ENCODE measurements at places on chromosomes 12 and 14.

- no peak for DNase-seq
Measured at GRCh38 chr14:84445486-84445885, 1084.5 kb upstream of the FLRT2 start.

GRCh38 chr12:3897371-3897971 lies 24.3 kb upstream of the PARP11 start:
- DNase-seq, result no peak

DNA sequence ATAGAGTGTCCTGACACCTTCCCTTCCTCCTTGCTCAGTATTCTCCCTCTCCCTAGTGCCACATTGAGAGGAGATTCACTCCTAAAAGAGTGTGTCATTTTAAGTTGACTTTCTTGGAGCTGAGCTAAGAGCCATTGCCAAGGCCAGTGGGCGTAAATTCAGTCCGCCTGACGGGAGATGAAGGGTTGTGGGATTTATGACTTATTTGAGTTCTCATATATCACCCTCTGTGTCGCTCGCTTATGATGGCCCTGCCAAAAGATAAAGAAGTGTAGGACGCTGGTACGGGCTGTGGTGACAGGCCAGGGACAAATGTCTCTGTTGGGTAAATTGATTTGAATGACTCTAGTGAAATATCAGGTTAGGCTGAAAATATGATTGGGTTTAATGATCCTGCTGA lies 867.4 kb downstream of the NRXN3 start:
- no peak for DNase-seq

GRCh38 chr12:56990648-56991318 lies 15.6 kb downstream of the ZBTB39 start:
- no peak for DNase-seq

DNA sequence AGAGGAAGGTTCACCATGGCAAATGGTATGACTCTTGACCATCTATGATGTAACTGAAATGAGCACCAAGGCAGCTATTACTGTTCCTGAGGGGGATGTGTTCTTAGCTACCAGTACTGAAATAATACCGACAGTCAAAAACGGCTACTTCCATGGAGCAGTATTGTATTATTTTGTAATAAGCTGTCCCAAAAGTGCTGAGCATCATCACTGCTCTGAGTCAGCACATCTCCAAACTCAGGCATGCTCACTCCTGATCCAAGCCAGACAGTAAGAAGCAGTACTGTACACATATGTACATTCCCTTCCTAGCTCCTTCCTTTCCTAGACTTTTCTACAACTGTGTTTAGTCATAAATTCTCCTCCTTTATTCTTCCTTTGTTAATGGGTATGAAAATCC lies 8.6 kb downstream of the VTI1B start:
- no peak for DNase-seq

DNA sequence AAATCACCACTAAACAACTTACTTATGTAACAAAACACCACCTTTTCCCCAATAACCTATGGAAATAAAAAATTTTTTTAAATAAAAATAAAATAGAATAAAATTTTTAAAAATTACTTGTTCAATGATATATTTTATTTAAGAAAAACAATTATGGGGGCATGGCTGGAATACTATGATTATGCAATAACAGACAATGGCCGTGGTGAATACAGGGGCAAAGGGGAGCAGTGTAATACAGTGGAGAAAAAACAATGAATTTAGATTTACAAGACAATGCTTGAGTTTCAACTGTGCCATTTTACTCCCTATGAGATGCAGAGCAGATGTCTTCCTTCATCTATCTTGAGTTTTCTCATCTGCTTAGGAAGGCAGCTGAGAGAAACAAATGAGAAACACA lies 72.9 kb downstream of the BLTP3B start:
- DNase-seq, result no peak

DNA sequence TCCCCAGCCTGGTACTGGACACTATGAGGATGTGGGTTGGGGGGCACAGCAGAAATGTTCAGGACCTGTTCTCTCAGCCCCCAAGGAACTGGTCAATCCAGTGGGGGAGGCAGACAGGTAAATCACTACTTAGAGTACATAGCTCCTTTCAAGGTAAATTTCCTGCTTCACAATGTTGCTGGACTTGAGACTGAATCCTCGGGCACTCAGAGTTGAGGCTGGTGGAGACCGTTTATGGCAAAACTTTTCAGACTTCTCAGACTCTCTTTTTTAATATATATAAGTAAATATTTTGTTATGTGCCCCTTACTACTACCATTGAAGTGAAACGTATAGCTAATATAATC lies 483 bp upstream of the SERPINA10 start:
- DNase-seq, result no peak

DNA sequence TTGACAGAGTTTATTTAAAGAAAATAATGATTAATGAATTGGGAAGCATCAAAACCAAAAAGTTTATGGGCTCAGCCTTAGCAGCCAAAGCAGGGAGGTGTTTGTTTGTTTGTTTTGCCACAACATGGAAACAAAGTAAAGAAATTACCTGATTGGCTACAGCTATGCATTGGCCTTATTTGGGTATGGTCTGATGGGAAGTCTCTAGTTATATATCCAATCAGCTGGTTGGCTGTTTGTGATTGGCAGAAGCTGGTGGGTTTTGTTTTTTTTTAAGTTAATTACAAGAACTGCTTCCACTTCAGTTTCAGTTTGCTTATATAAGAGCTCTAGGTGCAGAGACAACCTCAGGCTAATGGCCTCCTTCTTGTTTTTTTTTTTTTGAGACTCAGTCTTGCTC lies 4.6 kb upstream of the LEMD3 start:
- no peak for DNase-seq

GRCh38 chr12:81370456-81370855 lies 292.6 kb downstream of the ACSS3 start:
- no peak for DNase-seq

DNA sequence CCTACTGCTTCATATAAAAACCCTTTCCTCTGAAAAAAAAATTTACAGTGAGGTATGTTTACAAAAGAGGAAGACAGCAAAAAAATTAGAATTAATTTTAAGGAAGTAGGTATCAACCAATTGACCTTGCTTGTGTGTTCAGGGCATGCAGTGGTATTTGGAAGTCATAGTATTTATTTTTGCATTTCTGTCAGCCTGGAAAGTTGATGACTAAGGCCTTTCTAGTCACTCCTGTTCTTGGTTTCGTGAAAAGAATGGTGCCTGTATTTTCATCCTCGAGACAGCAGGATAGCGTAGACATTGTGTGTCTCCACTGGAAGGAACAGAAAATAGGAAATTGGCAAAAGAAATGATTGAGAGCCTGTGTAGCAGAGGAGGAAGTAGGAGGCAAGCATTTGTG lies 24.5 kb downstream of the SLC16A7 start:
- no peak for DNase-seq

GRCh38 chr14:102056694-102057442 lies 30.0 kb downstream of the HSP90AA1 start:
- DNase-seq, result no peak

- no peak for DNase-seq
Measured at GRCh38 chr12:26298785-26299621, 103.6 kb downstream of the SSPN start.

DNA sequence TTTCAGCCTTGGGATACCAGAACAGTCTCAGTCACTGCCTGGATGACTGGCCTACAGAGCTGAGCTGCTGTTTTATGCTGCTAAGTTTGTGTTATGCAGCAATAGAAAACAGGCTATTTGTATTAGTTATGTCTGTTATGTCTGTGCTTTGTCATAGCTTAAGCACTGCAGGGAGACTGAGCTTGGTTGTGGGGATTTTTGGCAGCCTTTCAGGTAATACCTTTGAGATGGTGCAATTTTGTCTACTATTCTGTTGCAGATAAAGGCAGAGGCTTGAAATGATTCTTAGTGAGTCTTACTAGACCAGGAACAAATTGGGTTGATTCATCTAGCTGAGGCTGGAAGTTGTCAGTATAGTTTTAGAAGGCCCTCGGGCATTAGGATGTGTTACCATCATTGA lies 201.3 kb upstream of the RBM19 start:
- DNase-seq, result no peak

All from cortex of kidney (tissue), 1 donor.